SHP77 (cell line): ENCODE measurements at places on chromosomes 11 and 22.

GRCh38 chr11:125281831-125282595 is 117.5 kb downstream of the PKNOX2 start:
- no peak for DNase-seq

DNA sequence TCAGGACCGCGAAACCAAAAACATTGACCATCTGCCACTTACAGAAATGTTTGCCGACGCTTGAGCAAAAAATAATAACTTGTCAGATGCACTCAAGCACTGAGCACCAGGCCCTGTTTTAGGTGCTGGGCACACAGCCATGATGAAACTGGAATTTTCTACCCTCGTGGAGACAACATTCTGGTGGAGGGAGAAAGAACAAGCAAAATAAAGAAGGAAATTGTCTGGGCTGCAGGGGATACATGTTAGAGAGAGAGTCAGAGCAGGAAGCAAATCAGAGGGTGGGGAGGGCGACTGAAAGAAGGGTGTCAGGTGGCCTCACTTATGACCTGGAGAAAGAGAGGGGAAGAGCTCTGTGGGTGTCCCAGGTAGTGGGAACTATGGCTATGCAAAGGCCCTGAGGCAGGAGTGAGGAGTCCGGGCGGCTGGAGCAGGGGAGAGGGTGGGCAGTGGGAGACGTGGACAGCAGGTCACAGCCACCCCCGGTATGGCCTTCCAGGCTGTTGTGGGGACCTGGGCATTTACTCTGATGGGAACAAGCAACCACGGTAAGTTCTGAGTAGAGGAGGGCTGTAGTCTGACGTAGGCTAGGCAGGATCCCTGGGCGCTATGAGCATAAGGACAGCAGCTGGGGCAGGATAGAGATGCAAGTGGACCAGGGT is 78.8 kb downstream of the MYEOV start:
- no peak for DNase-seq

DNA sequence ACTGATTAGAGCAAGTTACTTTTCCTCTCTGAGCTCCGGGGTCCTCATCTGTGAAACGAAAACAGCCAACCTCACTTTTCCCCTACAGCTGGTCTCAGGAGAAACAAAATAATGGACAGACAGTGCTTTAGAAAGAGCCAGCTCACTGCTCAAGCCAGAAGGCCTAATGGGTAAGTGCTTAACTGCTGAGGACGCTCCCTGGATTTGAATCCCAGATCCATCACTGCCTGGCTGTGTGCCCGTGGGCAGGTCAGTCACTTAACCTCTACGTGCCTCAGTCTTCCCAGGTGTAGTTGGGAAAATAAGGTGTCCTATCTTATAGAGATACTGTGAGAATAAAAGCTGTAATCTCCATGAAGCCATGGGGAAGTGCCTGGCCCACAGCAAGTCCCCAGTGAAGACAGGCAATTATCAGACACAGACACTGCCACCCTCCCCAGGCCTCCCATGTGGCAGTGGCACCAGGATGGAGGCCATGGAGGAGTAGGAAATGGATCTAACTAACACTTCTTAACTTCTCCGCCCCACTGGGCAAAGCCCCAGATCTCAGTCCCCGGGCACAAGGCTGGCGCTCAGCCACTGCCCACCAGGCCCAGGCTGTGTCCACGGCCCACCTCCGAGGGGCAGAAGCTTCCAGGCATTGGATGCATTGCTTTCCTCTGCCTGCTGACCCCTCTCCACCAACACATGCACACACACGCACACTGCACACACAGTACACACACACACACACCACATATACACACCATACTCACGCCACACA is 9.2 kb downstream of the TP53I11 start:
- DNase-seq: no peak

DNA sequence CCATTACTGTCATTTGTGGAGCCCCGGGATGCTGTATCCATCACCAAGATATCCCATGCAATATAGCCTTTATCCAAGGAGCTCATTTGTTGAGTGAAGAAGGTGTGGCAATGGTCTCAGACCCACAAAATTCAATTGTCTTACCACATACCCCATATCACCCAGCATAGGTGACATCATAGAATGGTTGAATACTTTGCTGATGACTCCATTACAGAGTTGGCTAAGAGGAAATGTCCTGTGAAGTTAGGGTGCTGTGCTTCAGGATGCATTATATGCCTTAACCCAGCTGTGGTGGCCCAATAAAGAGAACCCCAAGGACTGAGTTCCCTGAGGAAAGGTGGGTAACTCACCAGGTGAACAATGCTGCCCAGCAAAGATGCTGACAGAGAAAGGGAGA is 113.7 kb downstream of the EFCAB6 start:
- no peak for DNase-seq

DNA sequence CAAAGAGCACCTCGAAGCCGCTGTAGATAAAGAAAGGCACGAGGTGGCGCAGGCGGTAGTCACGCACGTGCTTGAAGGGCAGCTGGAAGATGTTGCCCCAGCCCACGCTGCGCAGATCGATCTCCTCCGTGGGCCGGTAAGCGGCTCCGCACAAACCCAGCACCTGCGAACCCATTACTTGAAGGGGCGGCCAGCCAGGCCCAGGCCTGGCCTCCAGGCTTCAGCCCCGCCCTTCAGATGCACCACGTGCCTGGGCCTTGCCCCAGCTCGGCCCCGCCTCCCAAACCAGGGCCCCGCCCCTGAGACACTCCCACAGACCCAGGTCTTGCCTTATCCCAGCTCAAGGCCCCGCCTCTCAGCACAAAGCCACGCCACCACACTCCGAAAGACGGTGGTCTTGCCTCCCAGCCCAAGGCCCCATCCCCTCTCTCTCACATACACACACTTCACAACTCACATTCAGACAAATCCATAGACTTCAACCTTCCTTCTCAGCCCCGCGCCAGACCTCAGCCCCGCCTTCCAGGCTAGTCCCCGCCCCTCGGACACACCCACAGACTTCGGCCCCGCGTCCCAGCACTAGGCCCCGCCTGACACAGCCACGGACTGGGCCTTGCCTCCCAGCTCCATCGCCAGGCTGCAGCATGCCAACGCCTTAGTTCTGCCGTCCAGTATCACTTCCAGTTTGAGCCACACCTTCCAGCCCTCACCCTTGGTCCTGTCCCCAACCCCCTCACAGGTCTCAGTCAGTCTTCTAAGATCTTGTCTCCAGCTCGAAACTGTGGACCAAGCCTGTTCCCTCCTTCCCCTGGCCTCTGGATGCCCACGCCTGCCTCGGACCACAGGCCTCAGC is 7.0 kb downstream of the UNC93B1 start:
- peak; percentile 54 for DNase-seq

DNA sequence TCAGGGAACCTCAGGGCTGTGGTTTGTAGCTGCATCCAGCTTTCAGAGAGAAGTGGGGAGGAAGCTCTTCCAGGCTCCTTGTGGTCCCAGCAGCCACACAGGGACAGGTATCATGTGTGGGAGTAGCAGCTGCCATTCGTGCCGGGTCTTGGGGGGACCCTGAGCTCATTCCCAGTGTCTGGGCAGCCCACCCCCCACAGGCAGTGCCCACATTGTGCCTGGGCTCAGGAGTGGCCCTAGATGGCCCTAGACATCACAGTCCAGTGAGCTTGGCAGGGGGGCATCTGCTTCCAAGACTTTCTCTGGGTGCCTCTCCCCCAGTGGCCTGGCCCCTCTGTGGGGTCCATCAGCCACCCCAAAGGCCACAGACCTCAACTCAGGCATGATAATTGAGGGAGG is 619.7 kb downstream of the BRD1 start:
- DNase-seq: no peak

DNA sequence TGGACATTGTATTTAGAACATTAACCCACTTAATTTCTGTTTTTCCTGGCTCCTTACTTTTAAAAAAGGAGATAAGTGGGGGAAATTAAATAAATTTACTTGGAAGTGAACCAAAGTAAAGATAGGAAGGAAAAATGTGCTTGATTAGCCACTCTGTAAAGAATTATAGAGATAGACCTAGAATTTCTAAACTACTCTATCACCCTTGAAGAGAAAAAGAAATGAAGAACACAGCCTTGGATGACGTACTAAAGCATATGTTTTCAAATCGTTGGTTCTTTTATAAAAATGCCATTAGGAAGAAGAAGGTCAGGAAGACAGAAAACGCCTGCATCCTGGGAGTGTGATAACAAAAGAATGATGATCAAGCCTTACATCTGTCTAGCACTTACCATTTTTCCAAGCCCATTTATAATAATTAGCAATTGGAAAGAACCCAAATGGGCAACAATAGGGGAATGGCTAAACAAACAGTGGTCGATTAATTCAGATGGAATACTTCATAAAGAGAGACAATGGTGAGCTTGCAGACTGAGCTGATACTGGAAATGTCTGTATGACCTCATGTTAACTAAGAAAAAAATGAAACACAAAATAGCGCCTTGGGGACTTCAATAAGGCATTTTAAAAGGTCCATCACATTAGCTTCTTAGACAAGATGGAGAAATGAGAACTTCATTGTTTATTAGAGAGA is 81.0 kb upstream of the LRRC55 start:
- no peak for DNase-seq

GRCh38 chr11:86106916-86107315 is 38.0 kb upstream of the PICALM start:
- no peak for DNase-seq

DNA sequence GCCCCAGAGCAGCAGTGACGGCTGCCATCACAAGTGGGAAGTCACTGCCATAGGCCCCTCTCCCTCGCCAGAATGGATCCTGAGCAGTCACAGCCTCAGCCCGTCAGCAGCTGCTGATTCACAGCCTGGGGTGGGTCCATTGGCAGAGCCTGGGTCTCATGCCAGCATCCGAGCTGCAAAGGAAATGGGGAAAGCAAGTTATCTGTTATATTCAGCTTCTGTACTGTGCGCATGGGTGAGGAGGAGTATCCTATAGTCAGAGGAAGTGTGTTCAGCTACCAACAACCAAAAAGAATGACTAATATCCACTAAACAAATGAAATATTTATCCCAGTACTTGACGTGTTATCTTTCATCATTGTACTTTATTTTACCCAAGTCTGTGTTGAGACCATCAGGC is 119.7 kb downstream of the RCN1 start:
- no peak for DNase-seq

DNA sequence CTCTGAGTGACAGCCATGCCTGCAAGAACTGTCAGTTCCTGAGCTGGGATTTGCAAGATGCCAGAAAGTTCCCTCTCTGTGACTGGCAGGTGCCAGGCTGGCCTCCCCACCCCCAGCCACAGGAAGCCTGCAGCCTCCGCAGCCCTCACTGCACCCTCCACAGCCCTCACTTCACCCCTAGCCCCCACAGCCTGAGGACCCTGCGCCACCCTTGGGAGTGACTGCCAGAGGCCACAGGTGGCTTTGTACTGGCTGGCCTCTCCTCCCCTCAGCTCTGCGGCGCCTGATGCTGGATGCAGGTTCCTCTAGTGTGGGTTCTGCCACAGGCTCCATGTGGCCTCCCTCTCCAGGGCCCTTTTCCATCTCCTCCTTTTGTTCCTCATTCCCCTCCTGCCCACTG is 28.7 kb downstream of the MPPED1 start:
- no peak for DNase-seq

GRCh38 chr11:68812526-68812925 is 29.2 kb downstream of the CPT1A start:
- DNase-seq: no peak

- no peak for DNase-seq
Observed at GRCh38 chr22:46354993-46355305, 19.4 kb downstream of the TRMU start.

DNA sequence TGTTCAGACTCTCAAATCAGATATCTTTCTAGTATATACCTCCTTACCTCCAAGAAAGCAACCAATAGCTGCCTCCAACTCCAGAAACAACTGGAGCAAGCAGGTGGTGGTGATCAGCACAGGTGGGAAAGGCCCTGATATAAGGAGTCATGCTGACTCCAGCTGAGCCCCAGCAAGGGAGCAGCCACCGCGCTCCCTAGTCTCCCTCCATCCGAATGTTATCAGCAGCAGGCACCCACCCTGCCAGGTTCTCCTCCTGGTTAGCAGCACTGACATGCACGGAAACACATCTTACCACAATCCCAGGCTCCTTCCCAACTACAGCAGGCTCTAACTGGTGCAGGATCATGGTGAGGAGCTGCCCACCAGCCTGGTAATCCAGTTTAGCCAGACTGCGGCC is 18.5 kb upstream of the STK33 start:
- no peak for DNase-seq

DNA sequence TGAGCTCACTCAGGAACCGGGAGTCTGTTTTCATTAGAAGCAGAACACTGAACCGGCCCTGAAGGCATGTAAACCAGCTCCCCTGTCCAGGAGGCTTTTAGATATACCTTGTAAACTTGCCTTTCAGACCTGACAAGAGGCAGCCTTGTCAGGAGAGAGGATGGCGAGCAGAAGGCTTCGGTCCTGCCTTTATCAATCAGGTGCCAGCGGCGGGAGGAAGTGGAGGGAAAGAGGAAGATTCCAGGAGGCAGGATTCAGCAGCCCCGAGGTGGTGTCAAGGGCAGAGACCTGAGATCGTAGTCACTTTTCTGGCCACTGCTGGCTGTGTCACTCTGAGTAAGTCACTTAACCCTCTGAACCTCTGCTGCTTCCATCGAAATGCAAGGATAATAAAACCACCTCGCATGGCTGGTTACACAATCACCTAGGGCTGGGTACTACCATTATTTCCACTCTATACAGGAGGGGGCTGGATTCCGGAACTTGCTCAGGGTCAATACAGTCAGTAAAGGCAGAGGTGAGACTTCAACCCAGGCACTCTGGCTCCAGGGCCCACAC is 181.0 kb downstream of the CHST1 start:
- DNase-seq: no peak

GRCh38 chr11:128171506-128171905 is 415.9 kb downstream of the ETS1 start:
- no peak for DNase-seq

DNA sequence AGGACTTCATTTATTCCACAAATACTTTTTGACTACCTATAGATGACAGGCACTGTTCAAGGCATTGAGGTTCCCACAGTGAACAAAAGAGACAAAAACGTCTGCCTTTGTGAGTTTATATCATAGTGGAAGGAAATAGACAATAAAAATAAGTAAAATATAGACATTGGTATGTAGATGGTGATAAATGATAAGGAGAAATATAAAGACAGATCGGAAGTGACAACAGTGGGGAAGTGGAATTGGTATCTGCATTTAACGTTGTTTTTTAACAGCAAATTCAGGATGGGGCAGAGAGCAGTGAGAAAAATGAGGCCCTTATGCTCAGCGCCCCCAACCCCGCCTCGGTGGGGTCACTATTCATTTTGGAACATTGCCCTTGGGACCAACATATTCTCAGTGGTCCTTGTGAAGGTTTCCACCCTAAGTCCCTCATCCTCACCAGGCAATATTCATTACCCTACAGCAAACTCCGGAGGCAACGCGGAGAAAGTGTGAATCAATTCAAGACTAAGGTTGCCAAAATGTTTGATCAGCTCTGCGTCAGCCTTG is 627 bp upstream of the PEX26 start:
- DNase-seq: no peak

DNA sequence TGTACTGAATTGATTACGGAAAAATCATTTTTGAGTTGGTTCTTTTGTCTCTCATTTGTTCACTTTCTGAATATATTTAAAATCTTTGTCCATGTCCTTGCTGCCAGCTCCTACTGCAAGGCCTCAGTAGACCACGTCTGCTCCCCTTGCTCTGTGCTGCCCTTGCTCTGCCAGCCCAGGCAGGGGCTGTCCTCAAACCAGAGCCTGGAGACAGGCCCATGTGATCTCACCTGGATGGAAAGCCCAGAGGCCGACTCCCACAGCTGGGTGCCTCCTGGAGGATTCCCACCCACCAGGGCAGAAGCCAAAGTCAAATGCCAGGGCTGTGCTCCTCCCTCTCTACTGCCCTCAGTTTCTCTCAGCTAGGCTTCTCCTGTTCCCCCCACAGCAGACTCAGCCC is 141.8 kb downstream of the NTM start:
- no peak for DNase-seq

GRCh38 chr11:79346021-79346420 is 94.8 kb downstream of the TENM4 start:
- DNase-seq: peak; percentile 12

- no peak for DNase-seq
Observed at GRCh38 chr11:7512525-7513233, 1.1 kb upstream of the PPFIBP2 start.
